A549 treated with GW870086 at 1 μM for 4 hours (cell line): ENCODE measurements at places on chromosomes 12 and 14. TPM values are rescaled to one million over a fixed set of nuclear protein-coding genes. Genes with fewer than 3 reads are reported as not detected.

The CLEC4D gene
- not detected in 5 replicates for total RNA-seq

The PDE3A gene
- total RNA-seq, result 2.2 to 3.1 TPM (median 2.8 TPM) in 5 replicates

The HOXC12 gene
- total RNA-seq, result not detected in 5 replicates

The RNASE1 gene
- total RNA-seq, result 0.17 to 0.50 TPM (median 0.27 TPM) in 4 of 5 replicates, not detected in the other

The ENDOU gene
- not detected in 5 replicates for total RNA-seq

The ZNF740 gene
- 12.9 to 17.1 TPM (median 15.4 TPM) in 5 replicates for total RNA-seq

The RAB2B gene
- 10.8 to 15.1 TPM (median 12.6 TPM) in 5 replicates for total RNA-seq
